ENCODE measurements at places on chromosomes 3 and 15.

GRCh38 chr3:78745847-78746246 is 1022.0 kb downstream of the ROBO1 start:
- no peak for DNase-seq

DNA sequence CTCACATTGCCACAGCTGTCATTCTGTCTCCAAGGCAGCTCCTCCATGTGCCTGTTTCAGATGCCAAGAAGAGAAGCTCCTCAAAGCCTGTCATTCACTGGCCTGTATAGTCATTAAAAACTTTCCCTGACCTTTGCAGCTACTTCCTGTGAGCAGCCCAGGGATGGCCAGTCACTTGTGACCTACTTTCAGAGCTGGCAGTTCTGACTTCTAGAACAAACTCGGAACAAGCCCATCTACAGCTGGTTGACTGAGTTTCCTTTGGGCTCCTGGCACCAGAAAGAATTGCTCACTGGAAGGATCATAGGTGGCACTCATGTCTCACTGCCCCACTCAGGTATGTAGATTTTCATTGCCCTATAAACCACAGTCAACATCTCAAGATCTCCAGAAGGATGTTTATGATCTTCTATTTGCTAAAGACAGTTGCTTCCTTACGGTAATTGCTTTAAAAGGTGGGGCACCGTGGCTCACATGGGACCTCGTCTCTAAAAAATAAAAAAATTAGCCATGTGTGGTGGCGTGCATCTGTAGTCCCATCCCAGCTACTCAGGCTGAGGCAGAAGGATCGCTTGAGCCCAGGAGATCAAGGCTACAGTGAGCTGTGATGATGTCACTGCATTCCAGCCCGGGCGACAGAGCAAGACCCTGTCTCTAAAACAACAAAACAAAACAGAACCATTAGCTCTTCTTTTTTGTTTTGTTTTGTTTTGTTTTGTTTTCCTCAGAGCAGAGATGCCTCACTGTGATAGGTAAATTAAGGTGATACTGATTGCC is 11.2 kb upstream of the ATP13A3 start:
- DNase-seq = no peak

- no peak for DNase-seq
Observed at GRCh38 chr15:64090527-64090926, 3.1 kb downstream of the CIAO2A start.

- no peak for DNase-seq
Observed at GRCh38 chr3:127988770-127989557, 63.3 kb upstream of the SEC61A1 start.

Data from kidney epithelial cell (primary cell).